ENCODE measurements at places on chromosomes 4 and X.

- no peak for DNase-seq
Observed at GRCh38 chr4:46270986-46271596, 118.8 kb downstream of the GABRA2 start.

GRCh38 chr4:187618701-187619281, 376.8 kb upstream of the ZFP42 start:
- peak; percentile 20 for DNase-seq

GRCh38 chrX:809081-809480, 178.5 kb downstream of the SHOX start:
- DNase-seq = no peak

GRCh38 chr4:93732509-93732908, 96.0 kb upstream of the ATOH1 start:
- no peak for DNase-seq

GRCh38 chrX:87702795-87703194, 185.2 kb downstream of the KLHL4 start:
- no peak for DNase-seq

- no peak for DNase-seq
Observed at GRCh38 chrX:66863721-66864120, 224.8 kb upstream of the EDA2R start.

- DNase-seq = no peak
Observed at GRCh38 chr4:3284734-3285557, 7.9 kb upstream of the RGS12 start.

DNA sequence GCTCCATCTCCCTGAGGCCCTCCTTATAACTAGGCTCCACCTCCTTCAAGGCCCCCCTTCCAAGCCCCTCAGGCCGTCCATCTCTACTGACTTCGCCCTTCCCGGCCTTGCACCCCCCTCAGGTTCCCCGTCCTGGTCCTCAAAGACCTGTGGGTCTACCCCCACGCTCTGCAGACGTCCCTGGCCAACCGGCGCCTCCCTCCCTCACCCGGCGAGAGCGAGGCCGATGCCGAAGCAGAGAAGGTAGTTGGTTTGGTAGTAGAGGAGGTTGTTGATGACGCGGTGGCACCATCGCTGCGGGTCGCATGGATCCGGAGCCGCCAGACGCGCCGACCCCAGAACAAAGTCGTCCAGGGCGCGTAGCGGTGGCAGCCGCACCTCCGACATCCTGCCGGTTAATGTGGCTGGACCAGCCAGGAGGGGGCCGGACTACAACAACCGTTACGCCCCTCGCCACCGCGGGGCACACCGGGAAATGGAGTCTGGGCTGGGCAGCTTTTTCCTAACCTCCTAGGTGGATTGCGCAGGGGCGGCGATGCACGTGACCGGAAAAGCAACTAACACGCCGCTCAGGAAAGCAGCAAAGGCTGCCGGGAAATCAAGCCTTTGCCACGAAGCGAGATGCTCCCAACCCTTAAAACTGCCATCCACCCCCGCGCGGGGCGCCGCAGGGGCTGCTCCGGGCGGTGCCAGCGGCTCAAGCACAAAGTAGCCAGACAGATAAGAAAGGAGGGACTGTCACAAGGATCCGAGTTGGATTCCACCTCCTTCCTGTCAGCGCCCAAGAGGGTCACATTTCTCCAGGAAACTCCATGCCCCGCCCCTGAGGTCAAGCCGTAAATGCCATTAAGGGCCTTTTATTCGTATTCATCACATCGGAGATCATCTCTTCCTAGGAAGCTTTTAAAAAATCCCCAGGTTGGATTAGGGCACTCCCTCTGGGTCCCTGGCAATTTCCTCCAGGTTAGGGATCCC, at the start of gene PRAF2:
TSS of gene PRAF2 (minus strand) at position 402 of the 975 bp plus-strand sequence. CDS start at position 387, 15 bp downstream.
- peak; percentile 61 for DNase-seq

DNA sequence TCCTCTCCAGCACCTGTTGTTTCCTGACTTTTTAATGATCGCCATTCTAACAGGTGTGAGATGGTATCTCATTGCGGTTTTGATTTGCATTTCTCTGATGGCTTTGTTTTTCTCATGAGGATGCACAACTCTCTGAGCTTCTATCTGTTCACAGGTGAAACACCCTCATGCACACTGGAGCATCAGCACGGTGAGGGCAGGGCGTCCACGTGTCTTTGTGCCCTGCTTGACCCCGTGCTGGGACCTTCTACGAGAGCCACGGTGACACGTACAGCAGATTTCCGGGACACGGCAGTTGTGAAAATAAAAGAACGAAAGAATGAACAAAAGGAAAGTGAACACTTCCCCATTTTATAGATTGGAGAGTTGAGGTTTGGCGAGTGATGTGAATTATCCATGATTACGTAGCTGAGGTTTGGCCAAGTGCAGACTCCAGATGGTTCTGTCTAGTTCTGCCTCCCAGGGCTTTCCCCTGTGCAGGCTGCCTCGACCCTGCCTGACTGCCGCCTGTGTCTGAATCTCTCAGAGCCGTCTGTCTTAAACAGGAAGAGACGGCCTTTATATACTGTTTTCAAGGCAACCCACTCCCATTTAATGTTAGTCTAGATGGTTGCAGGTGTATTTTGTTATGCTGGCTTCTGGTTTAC, 67.8 kb upstream of the SORBS2 start:
- no peak for DNase-seq

GRCh38 chr4:152117520-152117919, 356.7 kb upstream of the GATB start:
- DNase-seq = no peak

GRCh38 chr4:184655889-184656869, 6.6 kb downstream of the PRIMPOL start:
- no peak for DNase-seq

DNA sequence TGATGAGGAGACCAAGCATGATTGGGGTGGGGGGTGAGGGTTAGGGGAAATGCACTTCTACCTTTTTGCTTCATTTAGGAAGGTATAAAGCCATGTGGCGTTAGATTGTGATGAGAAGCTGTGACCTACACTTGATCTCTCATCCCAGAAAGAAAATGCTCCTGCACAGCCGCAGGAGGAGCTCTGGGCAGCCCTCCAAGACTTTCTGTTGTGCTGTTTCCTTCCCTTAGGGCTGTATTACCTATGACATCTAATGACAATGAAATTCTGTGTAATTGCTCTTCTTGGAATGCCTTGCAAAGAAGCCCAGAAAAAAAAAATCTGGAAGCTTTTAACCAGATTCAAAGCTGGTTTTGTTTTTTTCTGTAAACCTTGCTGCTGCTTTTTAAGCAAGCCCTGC, 13.4 kb downstream of the PRPS2 start:
- DNase-seq = no peak

- DNase-seq = no peak
Observed at GRCh38 chr4:53775381-53775780, 184.1 kb upstream of the LNX1 start.

DNA sequence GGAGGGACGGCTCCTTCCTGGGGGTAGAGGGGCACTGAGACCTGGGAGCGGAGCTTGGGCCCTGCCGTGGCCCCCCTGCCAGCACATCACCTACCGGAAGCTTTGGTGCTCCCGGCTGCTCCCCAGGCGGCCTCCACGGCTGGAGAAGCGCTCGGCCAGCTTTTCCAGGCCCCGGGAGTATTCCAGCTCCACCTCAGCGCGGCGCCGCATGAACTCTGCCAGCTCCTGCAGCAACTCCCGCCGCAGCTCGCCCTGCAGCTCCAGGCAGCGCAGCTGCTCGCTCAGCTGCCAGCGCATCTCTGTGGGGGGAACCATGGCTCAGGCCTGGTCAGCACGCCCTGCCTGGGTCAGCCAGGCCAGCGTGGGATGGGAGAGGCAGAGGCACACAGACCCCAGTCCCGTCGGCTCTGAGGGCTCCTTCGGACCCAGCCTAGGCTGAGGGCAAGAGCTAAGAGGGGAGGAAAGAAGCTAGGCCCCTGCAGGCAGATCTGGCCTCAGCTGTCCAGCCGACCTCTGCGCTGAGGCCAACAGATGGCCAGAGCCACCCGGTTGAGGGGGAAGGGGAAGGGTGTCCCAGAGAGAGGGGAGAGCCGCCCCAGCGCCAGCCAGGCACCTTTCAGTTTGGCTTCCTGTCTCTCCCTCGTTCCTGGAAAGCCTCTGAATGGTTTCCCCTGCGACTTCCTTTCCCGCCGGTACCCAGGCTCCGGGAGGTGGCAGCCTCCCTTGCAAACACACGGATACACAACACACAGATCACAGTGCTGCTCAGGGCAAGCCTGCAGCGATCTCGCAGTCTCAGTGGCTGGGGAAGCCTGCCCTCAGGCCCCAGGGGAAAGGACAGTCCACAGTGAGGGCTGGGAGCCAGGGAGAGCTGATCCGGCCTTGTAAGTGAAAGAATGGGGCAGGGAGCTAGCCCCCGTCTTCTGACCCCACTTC, 4.3 kb downstream of the ARHGAP4 start:
- DNase-seq = no peak

DNA sequence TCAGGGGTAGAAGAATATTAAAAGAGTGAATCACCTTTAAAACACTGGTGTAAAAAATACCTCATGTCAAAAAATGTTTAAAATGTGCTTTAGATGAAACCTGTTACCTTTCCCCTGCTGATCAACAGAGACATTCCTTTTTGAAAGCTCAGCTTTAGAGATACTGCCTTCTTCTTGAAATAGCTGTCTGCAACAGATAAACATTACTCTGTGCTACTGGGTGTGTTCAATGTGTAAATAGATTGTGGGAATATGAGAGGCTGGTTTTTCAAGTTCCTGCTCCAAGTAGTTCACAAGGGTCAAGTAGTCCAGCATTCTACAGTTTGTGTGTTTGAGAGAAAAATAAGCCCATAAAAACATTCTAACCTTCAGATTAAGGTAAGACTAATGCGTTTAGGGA, at the start of gene SYTL5:
TSS of gene SYTL5 (plus strand) at position 263 of the 400 bp plus-strand sequence. CDS start 27,337 bp downstream, outside the sequence.
- no peak for DNase-seq

GRCh38 chrX:16212024-16212423, 44.7 kb downstream of the MAGEB17 start:
- DNase-seq = no peak

DNA sequence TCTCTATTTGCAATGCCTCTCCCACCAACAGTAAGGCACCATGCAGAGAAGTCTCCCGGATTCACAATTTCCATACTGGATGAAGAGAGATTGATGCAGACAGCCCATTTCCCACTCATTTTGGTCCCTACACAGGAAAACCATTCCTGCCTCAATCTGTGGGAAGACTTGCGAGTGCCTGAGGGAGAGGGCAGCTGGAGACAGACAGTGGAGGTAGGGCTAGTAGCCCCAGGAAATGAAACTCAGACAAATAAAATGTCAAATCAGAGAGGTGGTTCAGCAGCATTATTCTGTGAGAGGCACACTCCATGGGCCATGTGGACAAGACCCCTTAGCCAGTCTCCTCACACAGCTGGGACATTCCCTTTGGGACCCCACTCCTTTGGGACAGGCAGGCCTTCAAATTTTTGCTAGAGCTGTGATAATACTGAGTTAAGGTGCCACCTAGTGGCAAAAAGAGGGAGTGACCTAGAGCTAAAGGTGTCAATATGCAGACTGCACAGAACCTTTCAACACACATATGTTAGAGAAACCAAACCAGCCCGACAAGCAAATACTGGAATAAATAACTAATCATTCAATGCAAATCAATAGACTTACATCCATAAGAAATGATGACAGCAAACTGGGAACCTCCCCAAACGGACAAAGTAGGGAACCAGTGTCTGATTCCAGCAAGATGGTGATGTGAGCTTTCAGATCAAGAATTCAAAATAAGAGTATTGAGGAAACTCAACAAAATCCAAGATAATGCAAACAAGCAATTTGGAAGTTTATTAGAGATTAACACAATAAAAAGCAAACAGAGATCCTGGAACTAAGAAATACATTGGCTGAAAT, 1865.3 kb upstream of the AGA start:
- no peak for DNase-seq

- no peak for DNase-seq
Observed at GRCh38 chrX:99602107-99602506, 808.0 kb downstream of the PCDH19 start.

- no peak for DNase-seq
Observed at GRCh38 chrX:41144873-41145272, 59.6 kb downstream of the USP9X start.

DNA sequence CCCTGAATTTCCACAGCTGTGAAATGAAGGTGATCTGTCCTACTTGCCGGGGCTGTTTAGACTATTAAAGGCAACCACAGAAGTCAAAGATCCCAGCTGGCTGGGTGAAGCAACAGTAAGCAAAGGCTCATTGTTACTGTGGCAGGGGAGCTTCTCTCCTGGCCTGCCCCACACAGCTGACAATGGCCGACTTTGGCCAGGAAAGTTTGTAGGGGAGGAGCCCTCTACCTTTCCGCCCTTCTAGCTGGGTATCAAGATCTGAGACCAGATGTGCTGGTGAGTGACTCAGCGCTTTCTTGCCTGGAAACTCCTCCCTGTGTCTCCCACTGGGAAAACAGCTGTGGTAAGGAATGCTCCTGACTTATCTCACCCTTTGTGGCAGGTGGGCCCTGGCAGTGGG, 21.1 kb downstream of the RASSF6 start:
- peak; percentile 29 for DNase-seq

GRCh38 chr4:96676754-96677435, 837.0 kb downstream of the PDHA2 start:
- DNase-seq = no peak

- DNase-seq = no peak
Observed at GRCh38 chrX:132165651-132166050, 37.8 kb upstream of the FRMD7 start.

DNA sequence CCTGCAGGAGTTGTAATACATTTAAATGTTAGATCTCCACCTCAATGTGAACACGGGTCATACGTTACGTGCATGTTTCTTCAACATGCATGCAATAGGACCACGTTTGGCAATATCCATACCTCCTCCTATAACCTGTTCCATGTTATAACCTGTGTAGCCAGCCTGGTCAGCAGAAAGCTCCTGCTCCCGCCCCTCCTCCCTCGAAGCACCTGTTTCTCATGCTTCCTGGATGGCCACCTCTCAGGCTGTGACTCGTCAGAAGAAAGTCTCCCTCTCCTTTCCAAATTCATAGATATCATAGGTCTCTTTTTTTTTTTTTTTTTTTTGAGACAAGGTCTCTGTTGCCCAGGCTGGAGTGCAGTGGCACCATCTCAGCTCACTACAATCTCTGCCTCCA, 96.5 kb downstream of the HMX1 start:
- DNase-seq = no peak

DNA sequence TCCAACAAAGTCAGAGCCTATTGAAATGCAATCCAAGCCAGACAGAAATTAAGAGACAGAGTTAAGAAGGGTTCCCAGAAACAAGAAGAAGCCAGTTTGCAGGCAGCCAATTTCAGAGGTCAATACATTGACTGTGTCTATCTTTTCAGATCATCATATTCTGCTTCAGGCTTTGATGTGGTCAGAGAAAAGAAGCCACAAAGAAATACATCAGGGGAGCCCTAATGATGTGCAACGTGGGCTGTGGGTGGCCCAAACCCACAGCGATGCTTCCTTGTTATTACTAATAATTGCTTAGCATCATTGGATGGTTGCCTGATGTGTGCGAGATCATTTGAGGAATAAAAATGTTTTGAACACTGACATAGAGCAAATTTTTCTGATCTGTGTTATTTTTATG, 99.0 kb upstream of the DUSP21 start:
- DNase-seq = no peak
